ENCODE measurements at places on chromosomes 7 and 10.

- DNase-seq = peak; percentile 61
Observed at GRCh38 chr10:129360046-129360445, 107.0 kb upstream of the MGMT start.

DNA sequence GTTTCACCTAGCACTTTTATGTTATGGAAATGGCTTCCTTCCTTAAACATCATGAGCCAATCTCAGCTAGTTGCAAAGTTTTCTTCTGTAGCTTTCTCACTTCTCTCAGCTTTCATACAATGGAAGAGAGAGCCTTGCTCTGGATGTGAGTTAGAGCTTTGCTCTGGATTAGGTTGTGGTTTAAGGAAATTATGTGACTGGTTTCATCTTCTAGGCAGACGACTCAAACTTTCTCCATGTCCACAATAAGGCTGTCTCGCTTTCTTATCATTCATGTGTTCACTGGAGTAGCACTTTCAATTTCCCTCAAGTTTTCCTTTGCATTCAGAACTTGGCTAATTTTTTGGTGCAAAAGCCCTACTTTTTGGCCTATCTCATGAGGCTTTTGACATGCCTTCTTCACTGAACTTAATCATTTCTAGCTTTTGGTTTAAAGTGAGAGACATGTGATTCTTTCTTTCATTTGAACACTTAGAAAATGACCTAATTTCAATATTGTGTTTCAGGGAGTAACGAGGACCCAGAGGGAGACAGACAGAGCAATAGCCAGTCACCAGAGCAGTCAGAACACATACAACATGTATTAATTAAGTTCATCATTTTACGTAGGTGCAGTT lies 49.8 kb downstream of the CNOT4 start:
- DNase-seq = no peak

DNA sequence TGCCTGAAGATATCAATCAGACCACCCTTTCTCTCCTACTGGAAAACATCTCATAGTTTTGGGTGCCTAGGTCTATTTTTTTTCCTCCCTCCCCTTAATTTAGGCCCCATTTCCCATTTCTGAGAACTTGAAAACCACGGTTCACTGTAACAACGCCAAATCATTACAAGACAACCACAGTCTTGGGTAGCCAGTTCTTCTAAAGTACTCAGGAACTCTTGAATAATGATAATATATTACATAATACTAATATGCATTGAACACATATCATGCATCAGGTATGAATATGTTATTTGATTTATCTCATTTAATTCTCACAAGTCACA lies 185.1 kb upstream of the ADO start:
- DNase-seq = no peak

DNA sequence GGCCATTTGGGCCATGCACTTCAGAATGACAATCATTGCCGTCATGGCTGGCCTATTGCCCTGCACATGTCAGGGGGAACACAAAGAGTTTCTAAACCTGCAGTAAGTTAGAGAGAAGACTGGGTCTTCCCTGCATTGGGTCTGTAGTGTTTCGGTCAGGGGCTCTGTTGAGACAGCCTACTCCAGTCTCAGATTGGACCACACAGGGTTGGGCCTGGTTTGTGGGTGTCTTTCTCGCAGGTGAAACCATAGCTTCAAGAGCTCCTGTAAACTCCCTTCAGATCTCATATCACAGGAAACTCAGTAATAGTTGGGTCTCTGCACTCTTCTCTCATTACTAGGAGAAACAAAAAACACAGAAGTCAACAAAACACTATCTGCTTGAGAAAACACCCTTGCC lies 7.3 kb upstream of the TARP start:
- no peak for DNase-seq

GRCh38 chr7:55130395-55131141 lies 111.8 kb downstream of the EGFR start:
- no peak for DNase-seq

GRCh38 chr10:22649994-22650393 lies 64.4 kb downstream of the PIP4K2A start:
- no peak for DNase-seq
